Hepatocyte (in vitro differentiated cells): ENCODE measurements at places on chromosomes 6 and 20. TPM values are rescaled to one million over a fixed set of nuclear protein-coding genes. Genes with fewer than 3 reads are reported as not detected.

Gene RIMS4
- total RNA-seq, result 8.1 and 9.0 TPM in 2 replicates

Gene PTCHD4
- total RNA-seq, result 2.3 and 2.9 TPM in 2 replicates

Gene TAP1
- 13.7 and 15.2 TPM in 2 replicates for total RNA-seq

Gene FNDC1
- 1.3 TPM in 2 replicates for total RNA-seq
